Activated T-helper 1 cell treated with Interleukin-2 at 50 U/mL for 16 hours (primary cell): ENCODE measurements at places on chromosomes 2 and 18.

- DNase-seq, result no peak
Measured at GRCh38 chr2:88245109-88245508, 75.0 kb downstream of the THNSL2 start.

DNA sequence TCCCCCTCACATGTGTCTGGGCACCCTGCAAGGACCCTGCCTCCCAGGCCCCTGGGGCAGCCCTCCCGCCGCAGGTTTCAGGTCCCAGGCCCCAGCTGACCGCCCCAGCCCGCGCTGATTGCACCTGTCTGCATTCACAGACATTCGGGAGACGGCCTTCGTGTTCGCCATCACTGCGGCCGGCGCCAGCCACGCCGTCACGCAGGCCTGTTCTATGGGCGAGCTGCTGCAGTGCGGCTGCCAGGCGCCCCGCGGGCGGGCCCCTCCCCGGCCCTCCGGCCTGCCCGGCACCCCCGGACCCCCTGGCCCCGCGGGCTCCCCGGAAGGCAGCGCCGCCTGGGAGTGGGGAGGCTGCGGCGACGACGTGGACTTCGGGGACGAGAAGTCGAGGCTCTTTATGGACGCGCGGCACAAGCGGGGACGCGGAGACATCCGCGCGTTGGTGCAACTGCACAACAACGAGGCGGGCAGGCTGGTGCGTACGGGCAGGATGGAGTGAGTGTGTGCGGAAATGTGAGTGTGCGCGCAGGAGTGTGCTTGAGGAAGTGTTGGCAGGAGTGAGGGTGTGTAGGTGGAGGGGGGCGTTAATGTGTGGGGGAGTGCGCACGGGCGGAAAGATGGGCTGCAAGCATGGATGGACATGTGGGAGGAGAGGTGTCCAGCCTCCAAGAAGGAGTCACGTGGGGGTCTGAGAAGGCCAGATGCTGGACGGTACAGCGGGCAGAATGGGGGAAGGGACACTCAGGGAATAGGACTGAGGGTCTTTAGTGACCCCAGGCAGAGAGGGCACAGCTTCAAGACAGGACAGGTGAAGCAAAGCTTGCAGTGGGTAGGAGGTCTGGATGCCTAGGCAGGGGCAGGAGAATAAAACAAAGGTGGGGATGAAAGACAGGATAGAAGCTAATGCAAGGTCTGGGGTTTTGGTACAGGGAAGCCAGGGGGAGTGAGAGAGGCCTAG lies 9.0 kb upstream of the WNT10A start:
- no peak for DNase-seq

DNA sequence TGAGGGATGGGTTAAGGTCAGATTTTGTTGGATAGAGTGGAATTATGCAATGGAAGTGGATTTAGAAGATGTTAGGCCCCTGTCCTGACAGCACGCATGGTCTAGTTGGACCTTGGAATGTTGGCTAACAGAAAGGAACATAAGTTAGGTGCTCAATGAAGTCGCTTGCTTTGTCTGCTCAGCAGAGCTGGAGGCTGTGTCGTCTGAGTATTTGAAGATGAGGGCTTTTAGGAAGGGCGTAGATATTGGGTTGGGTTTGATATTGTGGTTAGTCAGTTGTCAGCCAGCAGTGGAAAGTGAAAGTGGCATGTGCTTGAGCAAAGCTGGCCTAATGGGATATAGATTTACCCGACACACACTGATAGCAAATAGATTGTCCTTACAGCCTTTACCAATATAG lies 239.3 kb downstream of the PRKCE start:
- DNase-seq, result no peak

- no peak for DNase-seq
Measured at GRCh38 chr2:73141896-73142295, 29.1 kb upstream of the RAB11FIP5 start.

- DNase-seq, result no peak
Measured at GRCh38 chr2:126882181-126882580, 16.5 kb upstream of the TEX51 start.

GRCh38 chr2:20728114-20728758 lies 61.3 kb downstream of the GDF7 start:
- DNase-seq, result no peak

- no peak for DNase-seq
Measured at GRCh38 chr2:50355891-50356290, 676.0 kb downstream of the NRXN1 start.

DNA sequence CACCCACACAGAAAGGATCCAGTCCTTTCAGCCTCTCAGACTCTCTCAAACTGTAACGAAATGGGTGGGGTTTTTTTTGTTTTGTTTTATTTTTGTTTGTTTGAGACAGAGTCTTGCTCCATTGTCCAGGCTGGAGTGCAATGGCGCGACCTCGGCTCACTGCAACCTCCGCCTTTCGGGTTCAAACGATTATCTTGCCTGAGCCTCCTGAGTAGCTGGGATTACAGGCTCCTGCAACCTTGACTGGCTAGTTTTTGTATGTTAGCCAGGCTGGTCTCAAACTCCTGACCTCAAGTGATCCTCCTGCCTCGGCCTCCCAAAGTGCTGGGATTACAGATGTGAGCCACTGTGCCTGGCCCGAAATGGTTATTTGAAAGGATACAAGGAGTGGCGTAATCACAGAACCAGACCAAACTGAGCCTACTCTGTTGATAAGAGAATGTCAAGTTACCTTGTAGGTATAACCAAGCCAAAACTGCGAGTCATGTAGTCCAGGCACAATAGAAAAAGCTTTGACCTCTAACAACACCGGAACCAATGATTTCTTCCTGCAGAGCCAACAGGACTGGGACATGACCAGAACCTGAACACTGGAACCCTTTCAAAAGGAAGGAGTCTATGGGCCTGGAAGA lies 72.5 kb downstream of the NCAPH start:
- DNase-seq, result no peak

GRCh38 chr2:123688231-123688940 lies 336.7 kb upstream of the CNTNAP5 start:
- DNase-seq, result no peak

- no peak for DNase-seq
Measured at GRCh38 chr2:3674066-3674845, 16.3 kb downstream of the ALLC start.

DNA sequence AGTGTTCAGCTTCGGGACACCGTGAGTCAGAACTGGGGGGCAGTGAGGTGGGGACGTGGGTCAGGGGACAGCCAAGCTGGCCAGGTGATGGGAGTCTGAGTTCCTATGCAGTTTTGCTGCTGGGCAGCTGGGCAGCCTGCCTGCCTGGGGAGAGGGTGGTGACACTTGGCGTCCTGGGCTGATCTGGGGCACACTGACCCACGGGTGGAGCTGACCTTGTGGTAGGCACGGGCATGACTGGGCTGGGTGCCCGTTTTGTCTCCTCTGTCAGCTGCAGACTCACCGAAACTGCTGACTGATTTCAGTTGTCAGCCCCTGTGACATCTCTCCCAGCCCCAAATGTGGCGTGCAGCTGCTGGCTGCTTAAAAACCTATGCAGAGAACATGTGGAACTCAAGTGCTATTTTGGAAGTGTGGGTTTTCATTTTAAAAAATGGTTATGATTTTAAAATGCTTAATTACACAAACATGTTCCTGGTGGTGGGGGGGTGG lies 32.6 kb upstream of the E2F6 start:
- DNase-seq, result no peak

DNA sequence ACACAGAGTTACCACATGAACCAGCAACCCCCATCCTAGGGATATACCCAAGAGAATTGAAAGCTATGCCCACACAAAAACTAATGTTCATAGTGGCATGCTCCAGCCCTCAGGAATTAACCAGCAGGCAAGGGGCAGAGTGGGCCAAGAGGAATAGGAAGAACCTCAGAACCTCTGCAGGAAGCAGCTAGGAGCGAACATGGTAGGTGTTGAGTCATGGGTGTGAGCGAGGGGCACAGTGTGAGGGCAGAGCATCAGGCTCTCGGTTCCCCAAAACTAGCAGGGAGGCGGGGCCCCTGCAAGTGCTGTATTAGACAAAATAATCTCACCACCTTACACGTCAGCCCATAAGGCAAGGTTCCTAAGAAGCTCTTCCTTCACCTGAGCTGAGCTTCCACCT lies 5.6 kb upstream of the RUFY4 start:
- DNase-seq, result no peak

GRCh38 chr18:53534695-53535094 lies 689.8 kb downstream of the MBD2 start:
- no peak for DNase-seq

DNA sequence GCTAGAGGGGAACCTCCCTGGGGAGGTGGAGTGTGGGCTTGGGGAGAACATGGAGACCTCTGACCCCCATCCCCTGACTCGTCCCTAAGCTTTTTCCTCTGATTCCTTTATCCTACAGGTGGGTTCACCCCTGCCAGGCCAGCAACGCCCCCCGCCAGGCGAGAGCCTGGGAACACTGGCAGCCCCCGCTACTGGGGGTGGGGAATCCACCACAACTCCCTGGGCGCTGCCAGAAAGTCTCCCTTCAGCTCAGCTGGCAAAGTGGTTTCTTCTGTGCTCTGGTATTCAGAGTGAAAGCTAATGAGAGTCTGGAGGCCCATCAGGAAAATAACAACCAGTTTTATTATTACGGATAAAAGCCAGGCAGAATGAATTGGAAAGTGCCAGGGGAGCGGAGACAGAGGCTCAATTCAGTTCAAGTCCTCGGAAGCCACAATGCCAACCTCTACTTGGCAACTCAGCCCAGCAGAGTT lies 2.8 kb downstream of the DIPK1C start:
- DNase-seq, result no peak

- no peak for DNase-seq
Measured at GRCh38 chr2:226151157-226151556, 648.5 kb downstream of the IRS1 start.

DNA sequence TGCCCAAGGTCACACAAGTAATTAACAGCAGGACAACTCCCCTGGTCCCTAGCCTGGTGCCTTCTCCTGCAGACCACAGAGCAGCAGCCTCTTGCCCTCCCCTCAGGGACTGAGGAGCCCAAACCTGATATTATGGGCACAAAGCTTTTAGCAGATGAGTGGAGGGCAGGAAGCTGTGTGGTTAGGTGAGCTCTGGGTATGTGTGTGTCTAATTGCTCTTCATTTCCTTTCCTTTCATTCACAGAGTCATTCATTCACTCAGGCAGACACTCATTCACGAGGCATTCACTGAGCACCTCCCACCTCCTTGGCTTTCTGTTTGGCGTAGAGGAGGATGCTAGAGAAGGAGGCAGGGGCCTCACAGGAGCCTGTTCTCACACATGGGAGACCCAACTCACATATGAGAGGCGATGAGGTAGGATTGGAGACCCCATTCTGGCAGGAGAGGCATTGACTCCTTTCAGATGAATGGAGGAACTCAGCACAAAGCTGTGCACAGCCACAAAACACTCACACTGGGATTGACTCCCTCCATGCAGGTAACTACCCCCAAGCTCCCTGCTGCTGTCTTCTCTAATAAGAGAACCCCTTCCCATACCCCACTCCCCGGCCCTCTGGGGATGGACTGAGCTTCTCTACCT lies 306.8 kb upstream of the SKOR2 start:
- DNase-seq, result no peak

DNA sequence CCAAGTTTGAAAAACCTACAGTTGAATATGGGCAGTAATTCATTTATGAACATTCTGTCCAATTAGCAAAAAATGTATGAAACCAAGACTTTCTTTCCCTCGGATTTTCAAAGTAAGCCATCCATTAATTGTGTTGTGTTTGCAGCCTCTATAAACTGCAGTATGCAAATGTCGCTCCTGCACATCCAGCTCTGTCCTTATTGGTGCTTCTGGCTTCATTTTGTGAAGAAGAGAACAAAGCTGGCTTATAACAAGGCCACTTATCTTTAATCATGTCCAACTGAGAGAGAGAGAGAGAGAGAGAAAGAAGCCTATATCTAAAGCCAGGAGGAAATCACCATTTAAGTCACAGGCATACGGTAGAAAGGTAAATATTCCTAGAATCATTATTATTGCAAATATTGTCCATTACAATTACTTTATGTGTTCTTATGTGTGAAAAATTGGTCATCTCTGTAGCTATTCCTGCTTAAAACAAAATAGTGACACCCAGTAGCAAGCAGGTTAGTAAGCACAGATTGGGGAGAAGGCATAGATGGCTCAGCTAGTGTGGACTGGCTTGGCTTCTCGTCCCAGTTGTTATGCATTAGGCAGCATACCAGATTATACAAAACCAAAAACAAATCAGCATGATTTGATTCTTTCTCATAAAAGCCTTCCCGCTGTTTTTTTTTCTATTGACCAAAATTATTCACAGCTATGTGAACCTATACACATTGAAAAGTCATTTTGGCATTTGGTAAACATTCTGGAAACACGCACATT lies 726.4 kb upstream of the SOX11 start:
- no peak for DNase-seq

GRCh38 chr2:85852152-85852840 lies 36.5 kb downstream of the ST3GAL5 start:
- no peak for DNase-seq

- no peak for DNase-seq
Measured at GRCh38 chr18:59566533-59566971, 130.7 kb downstream of the CCBE1 start.

DNA sequence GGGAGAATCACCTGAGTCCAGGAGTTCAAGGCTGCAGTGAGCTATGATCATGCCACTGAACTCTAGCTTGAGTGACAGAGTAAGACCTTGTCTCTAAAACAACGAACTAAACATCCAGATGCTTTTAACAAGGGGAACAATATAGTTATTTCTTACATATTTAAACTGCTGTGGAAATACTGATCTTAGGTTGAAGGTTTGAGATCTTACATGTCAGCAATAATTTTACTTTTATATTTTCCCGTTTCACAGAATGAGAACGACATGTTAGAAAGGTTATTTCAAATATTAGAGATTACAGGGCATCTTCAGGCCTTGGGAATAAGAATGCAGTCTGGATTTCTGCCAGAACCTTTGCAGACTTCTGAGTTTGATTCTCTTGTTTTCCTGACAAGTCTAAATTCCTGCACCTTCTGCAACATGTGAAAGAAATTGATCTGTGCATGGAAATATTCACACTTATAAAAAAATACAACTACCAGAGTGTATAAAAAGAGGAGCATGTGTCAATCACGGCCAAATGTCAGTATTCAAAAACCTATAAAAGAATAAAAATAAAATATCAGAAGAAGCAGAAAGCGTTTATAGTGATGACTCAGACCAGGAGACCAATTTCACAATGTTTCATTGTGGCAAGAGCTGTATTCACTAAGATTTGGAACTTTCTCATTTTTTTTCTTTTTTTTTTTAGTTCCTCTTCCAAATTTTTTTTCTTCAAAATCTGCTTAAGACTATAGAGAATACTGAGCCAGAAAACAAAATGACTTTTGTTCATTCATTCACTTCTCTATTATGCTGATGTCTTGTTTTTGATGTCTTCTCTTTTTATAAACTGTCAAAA lies 29.6 kb downstream of the COLEC12 start:
- no peak for DNase-seq

DNA sequence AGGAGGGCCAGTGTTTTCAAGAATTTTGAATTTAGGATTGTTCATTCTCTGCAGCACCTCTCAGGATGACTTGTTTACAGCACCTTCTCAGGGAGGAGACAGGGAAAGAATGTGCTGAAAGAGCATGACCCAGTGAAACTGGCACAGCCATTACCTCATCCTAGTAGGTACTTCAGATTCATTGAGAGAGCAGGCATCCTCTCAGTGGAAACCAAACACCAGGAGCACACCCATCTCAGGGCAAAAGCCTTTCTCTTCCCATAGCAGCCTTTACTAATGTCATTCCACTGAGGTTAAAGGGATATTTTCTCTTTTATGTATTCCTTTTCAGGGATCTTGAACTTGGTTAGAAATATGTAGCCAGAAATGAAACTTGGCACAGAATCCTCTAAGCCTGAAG lies 2.6 kb downstream of the MAP2 start:
- DNase-seq, result no peak

GRCh38 chr18:68041327-68041726 lies 524.8 kb upstream of the DSEL start:
- DNase-seq, result no peak
